Activated T-helper 9 cell treated with anti-CD3 and anti-CD28 coated beads, Interleukin-2, amount 50 U/mL, for 16 hours (primary cell): ENCODE measurements at places on chromosomes 2 and 18.

DNA sequence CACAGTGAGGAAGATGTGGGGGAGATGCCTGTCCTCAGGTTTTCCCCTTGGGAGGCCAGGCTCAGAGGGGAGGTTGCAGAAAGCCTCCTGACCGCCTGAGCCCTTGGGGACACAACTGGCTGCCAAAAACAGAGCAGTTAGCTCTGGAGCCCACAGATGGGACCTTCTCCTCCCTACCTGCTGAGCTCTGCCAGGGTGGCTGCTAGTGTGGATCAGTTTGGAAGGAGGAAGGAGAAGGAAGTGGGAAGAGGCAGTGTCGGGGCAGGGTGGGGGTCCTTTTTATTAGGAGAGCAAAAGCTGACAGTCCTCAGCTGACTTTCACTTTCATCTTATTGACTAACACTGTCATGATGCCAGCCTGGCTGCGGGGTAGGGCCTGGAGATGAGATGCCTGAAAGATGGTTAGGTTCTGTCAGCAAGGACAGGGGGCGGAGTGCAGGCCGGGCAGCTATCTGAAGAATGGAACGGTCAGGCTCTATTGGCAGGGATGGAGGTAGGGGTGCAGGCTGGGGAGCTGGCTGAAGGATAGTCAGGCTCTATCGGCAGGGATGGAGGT lies 188.5 kb upstream of the HDAC4 start:
- no peak for DNase-seq

DNA sequence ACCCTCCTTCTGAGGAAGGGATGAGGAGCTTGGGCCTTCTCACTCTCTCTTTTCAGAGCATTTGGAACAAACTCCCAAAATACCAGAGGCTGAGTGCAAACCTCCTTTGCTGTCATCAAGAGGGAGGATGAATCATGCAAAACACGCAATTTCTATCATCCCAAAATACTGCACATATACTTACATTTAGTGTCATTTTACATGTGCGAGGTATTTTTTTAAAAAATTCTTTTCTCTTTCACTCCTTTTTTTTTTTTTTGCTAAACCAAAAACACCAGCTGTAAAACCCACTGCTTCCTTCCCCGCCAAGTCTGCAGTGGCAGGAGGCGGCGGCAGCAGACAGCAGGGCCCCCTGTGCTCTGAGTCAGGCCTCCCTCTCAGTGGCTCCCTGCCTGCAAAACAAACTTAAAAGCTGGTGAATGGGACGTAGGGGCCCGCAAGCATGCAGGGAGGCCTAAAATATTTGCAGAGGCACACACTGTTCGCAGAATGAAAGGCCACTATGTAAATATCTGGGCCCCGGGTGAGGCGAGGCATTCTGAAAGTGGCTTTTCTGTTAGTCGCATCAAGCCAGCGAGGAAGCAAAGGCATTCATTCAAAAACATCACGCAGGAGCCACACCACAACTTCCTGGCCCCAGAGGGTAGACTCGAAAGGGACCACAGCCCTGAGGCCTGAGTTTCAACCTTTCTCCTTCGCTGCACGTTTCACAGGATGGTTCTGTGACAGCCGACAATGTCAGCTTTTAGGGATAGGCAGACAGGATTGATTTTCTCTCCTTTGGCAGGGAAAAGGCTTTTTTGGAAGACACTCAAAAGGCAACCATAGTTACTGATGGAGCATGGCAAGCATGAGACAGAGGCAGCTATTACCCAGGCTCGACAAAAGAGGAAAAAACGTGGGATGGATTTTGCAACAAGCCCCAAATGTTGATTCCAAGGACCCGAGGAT lies 73.4 kb downstream of the ACTR2 start:
- DNase-seq, result peak; percentile 68

- no peak for DNase-seq
Observed at GRCh38 chr18:13227910-13228309, 9.3 kb downstream of the LDLRAD4 start.

GRCh38 chr2:108165729-108166128 lies 74.0 kb upstream of the SULT1C3 start:
- no peak for DNase-seq

DNA sequence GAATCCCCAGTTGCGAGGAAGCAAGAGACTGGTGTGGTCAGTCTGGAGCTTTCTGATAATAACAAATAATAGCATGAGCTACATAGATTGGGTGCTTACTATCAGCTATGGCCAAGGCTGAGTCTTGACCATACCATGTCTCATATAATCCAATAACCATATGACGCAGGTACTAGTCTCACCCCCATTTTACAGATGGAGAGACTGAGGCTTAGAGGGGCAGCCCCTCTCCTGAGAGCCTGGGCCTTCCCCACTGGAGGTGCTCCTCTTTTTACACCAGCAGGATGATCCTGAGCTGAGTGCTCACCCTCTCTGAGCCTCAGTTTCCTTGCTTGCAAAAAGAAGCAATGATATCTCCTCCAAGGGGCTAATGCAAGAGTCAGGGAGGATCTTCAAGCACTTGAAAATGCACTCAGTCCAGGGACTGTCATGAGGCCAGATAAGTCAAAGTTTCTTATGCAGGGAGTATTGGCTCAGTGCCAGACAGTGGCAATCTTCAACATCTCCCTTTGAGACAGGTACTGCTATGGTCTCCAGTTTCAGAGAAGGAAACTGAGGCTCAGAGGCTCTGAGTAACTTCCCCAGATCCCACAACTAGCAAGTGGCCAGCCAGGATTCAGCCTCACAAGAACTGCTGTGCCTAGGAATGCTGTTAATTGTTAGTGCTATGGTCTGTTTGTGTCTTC lies 149.7 kb downstream of the TFCP2L1 start:
- no peak for DNase-seq

DNA sequence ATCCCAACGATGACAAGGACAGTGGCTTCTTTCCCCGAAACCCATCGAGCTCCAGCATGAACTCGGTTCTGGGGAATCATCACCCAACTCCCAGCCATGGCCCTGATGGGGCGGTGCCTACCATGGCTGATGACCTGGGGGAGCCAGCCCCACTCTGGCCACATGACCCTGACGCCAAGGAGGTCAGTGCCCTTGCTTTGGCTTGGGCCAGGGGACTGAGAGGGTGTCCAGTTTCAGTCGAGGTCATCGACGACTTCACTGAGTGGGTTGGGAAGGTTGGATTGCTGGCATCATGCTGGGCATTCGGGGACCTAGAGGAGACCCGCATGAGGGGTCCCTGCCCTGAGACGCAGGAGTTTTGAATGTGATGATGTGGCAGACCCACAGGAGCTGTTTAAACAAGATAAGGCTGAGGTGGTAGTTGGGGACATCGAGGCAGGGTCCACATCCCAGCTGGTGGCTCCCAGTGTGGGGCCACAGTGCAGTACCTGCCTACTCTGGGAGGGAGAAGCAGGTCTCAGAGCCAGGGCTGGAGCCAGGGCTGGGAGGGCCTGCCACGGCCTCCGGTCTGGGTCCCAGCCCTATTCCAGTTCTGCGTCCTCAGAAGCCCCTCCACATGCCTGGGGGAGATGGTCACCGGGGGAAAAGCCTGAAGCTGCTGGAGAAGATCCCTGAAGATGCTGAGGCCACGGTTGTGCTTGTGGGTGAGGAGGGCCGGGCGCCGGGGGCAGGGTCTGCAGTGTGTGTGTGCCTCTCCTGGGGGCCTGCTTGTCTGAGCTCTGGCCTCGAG lies 6.0 kb downstream of the SLC4A3 start:
- no peak for DNase-seq

- DNase-seq, result no peak
Observed at GRCh38 chr2:210288408-210288807, 26.6 kb downstream of the MYL1 start.

- no peak for DNase-seq
Observed at GRCh38 chr2:145043399-145043834, 523.5 kb upstream of the ZEB2 start.

GRCh38 chr18:21112140-21112473 lies 494 bp upstream of the ROCK1 start:
- DNase-seq, result peak; percentile 35

DNA sequence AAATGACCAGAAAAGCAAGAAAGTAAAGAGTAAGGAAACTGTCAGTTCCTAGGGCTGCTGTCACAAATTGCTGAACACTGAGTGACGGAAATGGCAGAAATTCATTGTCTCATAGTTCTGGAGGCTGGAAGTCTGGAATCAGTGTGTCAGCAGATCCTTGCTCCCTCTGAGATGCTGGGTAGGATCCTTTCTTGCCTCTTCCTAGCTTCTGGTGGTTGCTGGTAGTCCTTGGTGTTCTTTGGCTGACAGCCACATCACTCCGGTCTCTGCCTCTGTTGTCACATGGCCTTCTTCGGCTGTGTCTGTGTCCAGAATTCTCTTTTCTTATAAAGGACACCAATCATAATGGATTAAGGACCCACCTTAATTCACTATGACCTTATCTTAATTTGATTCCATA lies 21.9 kb downstream of the PLEKHB2 start:
- no peak for DNase-seq

GRCh38 chr2:110969696-110970095 lies 151.0 kb upstream of the BCL2L11 start:
- no peak for DNase-seq

GRCh38 chr2:55598056-55598795 lies 19.2 kb downstream of the PPP4R3B start:
- no peak for DNase-seq

DNA sequence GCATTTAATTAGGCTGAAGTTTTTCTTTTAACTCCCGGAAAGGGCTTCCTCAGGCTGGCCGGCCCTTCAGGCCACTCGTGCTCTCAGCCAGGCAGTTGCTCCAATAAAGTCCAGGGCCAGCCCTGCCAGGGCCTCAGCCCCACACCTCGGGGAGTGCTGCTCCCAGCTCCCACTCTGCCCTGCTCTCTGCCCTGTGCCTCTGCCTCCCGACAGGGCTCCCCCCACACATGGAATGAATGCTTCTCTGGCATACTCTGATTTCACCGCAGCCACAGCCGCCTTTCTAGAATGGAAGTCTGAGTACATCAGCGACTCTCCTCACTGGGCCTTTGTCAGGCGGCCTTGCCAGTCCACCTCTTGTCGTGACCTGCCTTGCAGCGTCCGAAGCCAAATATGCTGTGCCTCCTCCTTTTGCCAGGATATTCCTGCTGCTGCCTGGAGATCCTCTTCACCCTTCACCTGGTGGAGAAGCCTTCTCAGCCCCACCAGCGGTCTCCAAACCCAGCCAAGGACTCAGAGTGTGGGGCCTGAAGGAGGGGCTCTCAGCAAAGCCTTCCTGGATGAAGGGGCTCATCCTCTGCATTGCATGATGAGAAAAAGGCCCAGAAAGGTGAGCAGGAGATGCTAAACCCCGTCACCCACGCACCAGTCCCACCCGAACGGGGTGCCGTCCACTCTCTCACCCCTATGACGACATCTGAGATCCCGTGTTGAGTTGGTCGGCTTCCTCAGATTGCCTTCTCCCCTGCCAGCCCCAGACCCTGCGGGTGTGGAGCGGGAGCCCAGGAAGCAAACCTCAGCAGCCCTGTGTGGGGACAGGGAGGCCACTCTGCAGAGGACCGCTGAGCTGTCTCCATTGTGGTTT lies 472.7 kb upstream of the HS6ST1 start:
- DNase-seq, result no peak

DNA sequence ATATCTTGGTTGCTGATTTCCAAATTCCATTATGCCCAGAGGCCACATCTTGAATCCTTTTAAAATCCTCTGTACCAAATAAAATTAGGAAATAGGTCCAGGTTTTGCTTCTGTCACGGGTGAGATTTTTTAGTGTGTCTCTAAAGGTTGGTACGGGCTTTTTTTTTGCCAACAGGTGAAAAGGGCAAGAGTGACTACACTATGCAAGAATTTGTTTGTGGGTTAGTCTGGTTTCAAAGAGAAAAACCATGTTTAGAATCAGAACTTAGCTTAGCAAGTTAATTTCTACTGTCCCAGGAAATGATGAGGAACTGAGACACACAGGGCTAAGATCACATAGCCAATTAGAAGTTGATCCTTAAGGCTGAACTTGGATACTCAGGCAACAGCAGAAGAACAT lies 41.7 kb downstream of the POLR1A start:
- DNase-seq, result no peak
